ENCODE measurements at places on chromosomes 13 and 19.

- peak; percentile 8 for DNase-seq
Measured at GRCh38 chr13:95536632-95537241, 15.8 kb upstream of the CLDN10 start.

GRCh38 chr13:27211771-27212364 lies 39.5 kb upstream of the RPL21 start:
- no peak for DNase-seq

DNA sequence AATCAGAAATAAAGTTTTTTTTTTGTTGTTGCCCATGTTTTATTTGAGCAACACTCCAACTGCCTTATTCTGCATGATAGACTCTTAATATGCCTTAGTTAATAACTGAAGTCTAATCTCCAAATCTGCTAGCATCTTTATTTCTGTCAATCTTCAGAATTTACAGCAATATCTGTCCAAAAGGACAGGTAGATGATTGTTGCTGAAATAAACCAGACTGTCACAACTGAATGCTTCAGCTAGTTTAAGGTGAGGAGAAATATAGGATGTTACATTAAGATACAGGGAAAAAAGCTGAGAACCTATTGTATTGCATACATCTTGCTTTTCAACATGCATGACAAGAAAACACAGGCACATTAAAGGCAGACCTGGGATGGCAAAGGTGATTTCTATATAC lies 204.3 kb downstream of the SLITRK1 start:
- DNase-seq = no peak

GRCh38 chr19:49937750-49938381 lies 8.6 kb upstream of the NUP62 start:
- peak; percentile 17 for DNase-seq

- no peak for DNase-seq
Measured at GRCh38 chr13:109196948-109197347, 567.5 kb downstream of the MYO16 start.

DNA sequence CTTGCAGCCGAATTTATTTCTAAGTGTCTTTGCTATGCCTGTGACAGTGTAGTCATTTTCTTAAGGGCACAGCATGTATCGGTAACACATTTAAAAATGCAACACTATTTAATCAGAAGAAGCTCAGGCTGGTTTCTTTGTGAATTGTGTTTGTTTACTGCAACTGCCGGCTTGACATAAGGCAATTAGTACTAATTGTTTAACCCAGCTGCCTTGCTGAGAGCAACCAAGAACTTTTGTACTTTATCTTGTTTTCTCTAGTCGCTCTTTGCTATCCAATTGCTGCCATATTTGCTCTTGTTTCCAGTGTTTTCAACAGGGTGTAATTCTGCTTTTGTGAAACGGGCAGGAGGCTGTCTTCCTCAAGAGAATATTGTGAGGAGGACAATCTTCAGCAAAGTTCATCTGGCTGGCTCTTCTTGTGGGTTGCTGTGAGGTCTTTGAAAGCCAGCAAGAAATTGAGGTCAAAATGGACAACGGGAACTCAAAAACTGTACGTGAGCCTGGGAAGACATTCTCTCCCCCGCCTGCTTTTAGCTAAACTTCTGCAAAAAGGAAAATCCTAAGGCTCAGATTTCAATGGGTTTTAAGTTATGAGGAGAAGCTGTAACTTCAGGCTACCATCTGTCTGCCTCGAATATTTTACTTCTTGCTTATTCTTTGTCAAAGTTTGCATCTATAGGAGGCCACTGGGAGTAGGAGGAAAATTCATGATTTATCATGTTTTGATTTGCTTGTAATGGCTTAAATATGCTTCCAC lies 75.8 kb upstream of the TSHZ3 start:
- DNase-seq = peak; percentile 5

DNA sequence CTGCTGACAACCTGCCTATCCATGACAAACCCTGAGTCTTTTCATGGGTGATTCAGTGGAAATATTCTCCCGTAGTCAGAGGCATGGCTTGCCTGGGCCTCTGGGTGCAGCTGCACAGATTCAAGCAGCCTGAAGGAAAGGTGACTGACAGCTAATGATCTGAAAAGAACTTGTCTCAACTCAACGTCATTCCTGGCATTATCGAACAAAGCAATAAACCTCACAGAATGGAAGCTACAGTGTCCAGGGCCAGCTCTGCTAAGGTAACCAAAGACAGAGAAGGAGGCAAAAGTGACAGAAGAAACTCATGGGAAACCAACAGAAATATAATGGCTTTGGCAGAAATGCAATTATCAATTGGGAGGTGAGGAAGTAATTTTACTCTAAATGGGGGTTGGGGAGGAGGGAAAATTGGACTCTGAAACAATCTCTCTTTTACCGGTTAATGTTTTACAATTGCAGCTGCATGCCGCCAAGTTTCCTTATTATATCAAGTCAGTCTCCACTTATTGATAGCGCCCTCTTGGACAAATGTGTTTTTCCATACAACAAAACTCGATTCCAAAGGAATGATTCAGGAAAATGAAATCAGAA lies 12.9 kb downstream of the STARD13 start:
- DNase-seq = no peak

- no peak for DNase-seq
Measured at GRCh38 chr19:4432918-4433506, 24.6 kb downstream of the UBXN6 start.

DNA sequence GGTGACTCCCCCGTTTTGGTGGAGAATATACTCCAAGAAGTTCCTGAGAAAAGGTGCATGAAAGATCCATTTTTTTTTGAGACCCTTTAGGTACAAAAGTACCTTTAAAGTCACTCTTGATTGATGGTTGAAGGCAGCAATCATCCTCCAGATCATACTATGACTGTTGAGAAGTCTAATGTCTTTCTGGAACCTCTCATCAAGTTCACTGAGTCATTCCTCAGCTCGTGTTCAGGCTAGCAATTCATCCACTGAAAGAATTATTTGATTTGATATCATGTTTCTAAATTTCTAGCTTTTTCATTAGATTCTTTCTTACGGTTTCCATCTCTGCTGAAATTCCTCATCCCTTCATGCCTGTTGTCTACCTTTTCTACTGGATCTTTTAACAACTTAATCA lies 65.1 kb upstream of the GJB6 start:
- DNase-seq = no peak

DNA sequence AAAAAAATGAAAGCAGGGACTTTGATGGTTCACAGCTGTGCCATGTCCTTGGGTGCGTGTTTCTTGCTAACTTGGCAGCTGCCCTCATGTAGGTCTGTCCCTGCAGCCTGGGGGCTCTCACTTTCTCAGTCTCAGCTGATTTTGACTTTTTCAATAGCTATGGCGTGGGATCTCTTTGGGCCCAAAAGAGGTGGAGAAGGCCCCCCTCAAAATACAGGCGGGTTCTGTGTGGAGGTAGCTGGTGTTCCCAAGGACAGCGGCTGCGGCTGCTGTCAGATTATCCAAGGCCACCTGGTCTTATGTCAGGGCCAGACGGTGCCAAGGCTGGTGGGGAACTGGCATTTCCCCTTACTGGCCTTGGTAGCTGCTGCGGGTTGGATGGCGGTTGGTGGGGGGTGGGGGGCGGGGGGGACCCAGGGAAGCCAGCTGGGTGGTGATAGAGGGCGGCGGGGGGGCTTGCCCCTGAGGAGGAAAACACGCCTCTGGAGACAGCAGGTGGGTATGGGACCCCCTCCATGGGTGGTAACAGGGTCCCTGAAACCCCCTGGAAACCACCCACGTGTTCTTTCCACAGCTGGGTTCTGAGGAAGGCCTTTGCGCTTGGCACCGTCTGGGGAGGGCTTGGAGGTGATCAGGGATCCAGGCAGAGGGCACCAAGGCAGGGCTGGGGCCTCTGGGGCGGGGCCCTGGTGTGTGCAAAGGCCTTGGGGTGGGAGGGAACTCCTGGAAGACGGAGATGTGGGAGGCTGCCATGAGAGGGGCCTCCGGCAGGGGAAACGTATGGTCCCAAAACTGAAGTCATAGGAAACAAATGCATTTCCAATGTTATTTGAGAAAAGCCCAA lies 4.1 kb downstream of the TIMM13 start:
- no peak for DNase-seq

DNA sequence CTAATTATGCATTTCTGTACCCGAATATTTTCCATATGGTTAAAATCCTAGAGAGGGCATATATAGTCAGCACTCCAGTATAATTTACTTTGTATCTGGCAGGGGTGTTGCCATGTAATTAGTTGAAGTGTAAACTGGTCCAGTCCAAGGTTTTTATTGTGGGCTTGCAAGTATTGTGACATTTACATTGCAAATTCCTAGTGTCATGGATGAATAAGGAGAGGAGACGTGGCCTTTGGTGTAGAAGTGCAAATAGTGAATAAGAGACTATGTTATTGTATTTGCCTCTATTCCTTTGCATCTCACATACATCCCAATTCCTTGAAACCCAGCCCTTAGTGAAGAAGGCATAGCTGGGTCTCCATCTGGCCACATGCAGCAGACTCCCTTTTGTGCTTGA lies 330.6 kb downstream of the ATP8A2 start:
- no peak for DNase-seq

DNA sequence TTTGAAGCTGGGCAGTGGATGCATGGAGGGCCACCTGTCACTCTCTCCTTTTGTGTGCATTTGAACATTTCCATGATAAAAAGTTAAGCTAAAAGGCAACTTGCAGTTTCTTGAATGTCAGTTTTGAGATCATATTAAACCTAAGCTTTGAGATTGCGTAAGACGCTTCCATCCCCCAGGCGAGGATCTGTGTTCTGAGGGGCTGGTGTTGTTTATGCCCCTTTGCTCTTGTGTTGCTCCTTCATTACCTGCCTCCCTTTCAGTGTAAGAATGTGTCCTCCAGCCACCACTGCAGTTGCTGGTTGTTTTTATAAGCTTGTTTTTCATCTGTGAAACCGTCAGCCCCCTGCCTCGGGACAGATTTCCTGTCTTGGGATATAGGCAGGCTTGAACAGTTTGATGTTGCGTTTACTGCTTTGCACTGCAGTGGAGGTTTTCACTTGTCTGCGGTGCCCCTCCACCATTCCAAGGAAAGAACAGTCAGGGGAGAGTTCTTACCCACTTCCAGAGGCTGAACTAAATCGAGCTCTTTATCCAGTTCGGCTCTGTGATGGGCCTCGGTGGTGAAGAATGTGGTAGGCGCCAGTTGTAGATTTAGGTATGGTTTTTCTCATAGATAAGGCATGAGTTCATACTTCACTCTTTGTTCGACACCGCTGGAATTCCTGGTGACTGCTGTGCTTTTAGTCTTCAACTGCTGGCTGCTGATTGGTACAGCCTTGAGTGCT lies 96.8 kb downstream of the ARHGEF7 start:
- no peak for DNase-seq

DNA sequence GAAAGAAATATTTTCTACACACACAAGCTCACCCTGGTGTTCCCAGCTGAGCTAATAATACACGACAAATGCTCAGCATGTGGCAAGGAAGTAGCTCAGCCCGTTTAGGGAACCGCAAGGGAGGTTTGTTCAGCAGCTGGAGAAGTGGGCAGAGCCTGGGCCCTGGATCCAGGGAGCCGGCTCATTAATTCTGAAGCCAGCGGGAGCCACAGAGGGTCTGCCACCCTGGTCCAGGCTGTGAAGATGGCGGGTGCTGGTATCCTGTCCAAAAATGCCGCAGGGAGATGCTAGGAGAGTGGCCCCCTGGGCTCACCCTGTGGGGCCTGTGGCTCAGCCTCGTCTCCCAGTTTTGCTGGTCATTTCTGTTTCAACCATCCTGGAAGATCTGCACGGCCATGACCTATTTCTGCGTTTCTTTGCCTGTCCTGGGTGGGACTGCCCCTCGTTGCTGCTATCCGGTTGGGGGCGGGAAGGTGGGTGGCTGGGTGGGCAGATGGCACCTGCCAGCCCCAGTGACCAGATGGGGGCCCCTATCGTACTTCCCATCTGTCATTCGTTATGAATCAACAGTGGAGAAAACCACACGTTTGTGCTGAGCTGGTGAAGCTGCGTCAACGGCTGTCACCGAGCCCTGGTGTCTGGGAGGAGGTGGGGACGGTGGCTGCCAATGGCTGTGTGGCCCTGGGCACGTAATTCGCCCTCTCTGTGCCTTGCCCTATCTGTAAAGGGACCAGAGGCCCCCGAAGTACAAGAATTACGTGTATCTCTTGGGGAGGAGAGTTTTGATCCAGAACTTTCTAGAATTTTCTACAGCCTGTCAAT lies 2.7 kb upstream of the GNA15 start:
- DNase-seq = peak; percentile 23
